ENCODE measurements at places on chromosomes 6 and 20.

GRCh38 chr6:93790981-93791380, 371.6 kb upstream of the EPHA7 start:
- DNase-seq: no peak

GRCh38 chr6:167647306-167647705, 179.4 kb upstream of the AFDN start:
- DNase-seq: peak; percentile 37

- DNase-seq: no peak
These were observed 105.7 kb upstream of the SNX9 start for GRCh38 chr6:157717340-157717748.

DNA sequence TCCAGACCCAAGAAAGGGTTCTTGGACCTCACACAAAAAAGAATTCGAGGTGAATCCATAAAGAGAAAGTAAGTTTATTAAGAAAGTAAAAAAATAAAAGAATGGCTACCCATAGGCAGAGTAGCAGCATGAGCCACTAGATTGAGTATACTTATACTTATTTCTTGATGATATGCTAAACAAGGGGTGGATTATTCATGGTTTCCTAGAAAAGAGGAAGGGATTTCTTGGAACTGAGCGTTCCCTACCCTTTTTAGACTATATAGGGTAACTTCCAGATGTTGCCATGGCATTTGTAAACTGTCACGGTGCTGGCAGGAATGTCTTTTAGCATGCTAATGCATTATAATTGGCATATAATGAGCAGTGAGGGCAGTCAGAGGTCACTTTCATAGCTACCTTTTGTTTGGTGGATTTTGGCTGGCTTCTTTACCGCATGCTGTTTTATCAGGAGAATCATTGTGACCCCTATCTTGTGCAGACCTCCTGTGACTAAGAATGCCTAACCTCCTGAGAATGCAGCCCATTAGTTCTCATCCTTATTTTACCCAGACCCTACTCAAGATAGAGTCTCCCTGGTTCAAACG, 44.3 kb downstream of the TENT5A start:
- DNase-seq: peak; percentile 62

DNA sequence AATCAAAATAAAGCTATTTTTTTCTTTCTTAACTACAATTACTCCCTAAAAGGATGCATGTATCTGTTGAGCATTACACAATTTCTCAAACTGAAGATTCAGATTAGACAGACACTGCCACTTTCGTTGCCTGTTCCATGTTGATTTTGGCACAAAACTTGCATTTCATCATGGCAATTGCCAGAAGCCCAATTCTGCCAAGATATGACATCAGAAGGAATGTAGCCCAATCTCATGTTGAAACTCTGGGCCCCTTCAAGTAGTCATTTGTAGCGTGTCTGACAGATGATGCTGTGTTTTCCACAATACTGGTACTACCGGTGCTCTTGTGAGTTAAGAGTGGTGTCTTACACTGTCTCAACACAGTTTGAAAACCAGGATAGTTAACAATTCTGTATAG, 705.4 kb downstream of the PTPRT start:
- DNase-seq: no peak

DNA sequence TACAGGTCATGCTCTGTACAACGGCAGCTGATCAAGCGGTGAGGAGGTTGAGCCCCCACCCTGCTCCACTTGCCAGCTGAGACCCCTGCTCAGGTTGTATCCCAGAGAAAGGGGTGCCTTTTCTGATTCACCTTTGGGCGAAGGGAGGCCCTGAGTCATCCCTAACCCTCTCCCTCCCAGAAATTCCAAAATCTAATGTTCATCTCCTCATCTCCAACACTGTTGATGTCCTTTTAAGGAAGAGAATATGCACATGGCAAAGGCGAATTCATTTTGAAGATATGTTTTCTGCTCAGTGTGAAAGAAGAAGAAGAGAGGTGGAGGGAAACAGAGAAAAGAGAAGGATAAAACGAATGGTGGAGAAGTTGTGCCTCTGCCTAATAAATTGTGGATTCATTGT, 120.5 kb downstream of the SCML4 start:
- peak; percentile 13 for DNase-seq

DNA sequence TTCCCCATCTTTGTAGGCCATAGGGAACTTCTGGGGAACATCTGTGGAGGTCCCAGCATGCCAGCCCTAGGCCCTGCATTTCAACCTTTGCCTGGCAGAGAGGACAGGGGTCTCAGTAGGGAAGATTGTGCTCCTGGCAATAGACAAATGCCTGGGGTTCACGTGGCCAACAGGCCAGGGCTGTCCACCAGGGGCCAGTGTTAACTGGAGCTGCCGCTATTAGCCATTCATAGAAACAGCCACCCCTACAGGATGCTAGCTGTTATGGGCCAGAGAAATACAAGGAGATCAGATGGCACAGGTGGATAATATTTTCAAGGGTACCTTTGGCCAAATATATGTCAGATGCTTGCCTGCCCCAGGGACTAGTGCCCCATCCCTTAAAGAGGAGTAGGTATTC, 932.9 kb downstream of the QKI start:
- DNase-seq: no peak

DNA sequence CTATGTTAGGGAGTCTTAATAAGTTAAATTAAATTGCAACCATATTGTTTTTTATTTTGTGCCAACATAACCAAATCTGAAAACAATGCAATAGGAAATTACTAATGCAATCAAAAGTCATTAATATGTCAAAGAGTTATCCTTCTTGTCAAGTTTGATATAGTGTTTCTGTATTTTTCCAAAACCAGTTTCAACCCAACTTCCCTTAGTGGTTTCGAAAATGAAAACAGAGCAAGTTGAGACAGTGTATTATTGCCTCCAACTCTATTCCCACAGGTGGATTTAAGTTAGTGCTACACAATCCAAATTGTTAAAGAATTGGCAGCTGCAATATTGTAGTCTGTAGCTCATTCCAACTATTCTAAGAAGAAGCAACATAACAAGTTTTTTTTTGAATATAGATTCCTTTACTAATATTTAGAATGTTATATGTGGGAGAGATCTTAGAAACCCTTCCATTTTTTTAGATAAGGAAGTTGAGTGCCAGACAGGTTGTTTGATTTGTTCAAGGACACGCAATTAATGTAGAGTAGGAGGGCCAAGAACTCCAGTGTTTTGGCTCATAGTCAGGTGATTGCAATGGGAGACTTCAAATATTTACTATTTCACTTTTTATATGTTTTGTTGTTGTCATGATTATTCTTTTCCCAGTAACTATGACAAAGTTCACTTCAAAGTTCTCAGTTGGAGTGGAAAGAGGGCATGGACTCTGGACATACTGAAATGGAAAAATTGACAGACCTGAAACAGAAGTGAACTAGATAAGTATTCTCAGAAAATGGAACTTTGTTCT, 282.4 kb upstream of the HSF2 start:
- no peak for DNase-seq

- no peak for DNase-seq
These were observed 79.4 kb downstream of the IRF4 start for GRCh38 chr6:470901-471448.

- peak; percentile 96 for DNase-seq
These were observed 127.8 kb upstream of the EEF1E1 start for GRCh38 chr6:8229915-8230756.

- DNase-seq: no peak
These were observed 339.6 kb downstream of the UTRN start for GRCh38 chr6:144624716-144625115.

DNA sequence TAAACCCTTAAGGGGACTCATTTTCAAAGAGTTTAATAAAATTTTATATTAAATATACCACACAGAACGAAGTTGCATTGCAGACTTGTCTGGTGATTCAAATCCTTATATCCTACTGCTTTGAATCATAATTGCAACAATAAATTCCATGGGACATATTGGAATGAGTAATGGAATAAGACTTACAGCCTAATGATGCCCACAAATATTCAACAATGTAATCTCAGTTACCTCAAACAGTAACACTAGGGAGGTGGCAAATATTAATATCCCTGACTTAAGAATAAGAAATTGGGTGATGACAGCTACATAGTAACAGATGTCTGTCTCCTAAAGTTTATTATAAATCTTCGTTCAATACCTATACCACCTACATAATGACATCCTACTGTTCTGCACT, 52.6 kb downstream of the BMP5 start:
- DNase-seq: no peak

DNA sequence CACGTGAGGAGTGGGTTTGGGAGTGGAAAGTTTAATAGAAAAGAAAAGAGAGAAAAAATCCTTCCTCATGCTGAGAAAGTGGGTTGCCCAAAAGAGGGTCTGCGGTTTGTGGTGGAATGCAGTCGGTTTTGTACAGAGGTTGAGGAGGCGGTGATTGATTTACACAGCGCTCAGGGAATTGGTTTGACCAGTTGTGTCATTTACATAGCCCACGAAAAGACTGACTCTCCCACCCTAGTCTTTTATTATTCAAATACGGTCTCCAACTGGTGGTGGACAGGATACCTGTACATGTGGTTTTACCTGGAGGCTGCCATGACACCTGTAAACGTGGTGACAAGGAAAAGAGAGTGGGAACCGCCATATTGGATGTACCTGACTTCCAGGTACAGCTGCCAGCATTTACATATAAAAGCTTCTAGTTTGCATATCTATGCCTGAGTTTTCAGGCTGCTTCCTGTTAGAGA, 42.1 kb downstream of the HLA-DPB1 start:
- peak; percentile 65 for DNase-seq

DNA sequence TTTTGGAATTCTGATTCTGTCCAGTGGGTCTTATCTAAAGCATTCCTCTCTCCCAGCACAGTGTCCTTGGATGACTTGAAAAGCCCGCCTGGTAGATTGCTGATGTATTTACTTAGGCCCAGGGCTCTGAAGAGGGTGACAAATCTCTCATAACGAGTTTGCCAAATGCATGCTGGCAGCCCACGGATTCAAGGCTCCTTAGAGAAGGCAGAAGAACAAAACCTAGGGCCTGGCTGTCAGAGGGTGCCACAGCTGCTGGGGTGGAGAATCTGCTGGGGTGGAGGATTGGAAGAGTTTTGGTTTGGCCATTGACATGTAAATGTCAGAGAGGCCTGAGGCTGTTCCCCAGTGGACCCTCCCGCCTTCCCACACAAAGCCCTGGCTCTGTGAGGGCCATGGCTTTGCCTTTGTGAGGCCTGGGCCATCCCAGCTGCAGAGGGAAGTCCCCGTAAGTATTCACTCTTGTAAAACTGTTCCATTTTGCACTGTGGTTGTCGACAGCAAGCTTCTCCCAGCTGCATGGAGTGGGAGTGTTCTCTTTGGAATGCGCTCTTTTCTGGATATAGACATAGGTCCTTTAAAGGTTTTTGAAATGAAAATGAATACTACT, 50.3 kb downstream of the ANKRD6 start:
- peak; percentile 86 for DNase-seq

DNA sequence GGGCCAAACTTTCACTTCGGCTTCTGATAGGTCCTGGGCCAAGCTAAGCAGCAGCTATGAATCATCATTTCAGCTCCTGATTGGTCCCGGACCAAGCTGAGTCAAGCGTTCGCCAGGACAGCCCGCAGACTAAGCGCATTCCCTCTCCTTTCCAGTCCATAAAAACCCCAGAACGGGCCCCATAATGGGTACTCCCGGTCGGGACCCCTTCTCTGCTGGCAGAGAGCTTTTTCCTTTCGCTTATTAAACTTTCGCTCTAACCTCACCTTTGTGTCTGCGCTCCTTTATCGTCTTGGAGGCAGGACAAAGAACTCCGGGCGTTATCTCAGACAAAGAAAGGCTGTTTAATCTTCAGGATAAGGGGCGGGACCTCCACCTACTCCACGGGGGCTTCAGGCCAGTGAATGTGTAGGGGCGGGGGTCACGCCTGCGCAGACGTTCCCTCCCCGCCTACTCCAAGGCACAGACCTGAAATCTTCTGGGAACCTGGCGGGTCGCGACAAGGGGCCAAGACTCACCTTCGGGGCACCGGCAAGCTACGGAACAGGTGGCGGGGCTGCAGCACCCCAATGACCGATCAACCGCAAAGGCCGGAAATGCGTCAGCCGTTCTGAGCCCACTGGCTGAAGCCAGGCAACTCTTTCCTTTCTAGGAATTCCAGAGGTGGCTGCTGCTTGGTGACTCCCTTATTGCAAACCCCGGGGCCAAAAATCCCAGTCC, at the start of gene ZSCAN31:
ZSCAN31 (minus strand) TSS at position 585 of the 720 bp plus-strand sequence. CDS start 6,465 bp downstream, outside the sequence.
- DNase-seq: peak; percentile 99

DNA sequence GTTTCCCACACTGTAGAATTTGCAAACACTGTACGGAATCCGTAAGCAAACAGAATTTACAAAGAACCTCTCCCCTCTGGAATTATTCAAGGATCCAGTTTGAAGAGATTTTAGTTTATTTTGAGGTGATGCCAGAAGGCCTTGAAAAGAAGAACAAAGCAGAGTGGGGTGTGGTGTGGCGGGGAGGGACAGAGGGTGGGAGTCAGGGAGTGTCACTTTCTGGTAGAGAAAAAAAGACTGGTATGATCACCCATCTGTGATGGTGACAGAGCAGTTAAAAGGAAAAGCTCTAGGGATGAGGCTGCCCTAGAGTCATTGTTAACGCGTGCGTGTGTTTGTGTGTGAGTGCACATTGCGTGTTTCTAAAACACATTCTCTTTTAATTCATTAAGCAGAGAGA, 97.0 kb upstream of the F13A1 start:
- no peak for DNase-seq

GRCh38 chr6:88760091-88760490, 203.3 kb downstream of the RNGTT start:
- DNase-seq: no peak

GRCh38 chr6:75499640-75500039, 6.0 kb upstream of the FILIP1 start:
- DNase-seq: no peak

DNA sequence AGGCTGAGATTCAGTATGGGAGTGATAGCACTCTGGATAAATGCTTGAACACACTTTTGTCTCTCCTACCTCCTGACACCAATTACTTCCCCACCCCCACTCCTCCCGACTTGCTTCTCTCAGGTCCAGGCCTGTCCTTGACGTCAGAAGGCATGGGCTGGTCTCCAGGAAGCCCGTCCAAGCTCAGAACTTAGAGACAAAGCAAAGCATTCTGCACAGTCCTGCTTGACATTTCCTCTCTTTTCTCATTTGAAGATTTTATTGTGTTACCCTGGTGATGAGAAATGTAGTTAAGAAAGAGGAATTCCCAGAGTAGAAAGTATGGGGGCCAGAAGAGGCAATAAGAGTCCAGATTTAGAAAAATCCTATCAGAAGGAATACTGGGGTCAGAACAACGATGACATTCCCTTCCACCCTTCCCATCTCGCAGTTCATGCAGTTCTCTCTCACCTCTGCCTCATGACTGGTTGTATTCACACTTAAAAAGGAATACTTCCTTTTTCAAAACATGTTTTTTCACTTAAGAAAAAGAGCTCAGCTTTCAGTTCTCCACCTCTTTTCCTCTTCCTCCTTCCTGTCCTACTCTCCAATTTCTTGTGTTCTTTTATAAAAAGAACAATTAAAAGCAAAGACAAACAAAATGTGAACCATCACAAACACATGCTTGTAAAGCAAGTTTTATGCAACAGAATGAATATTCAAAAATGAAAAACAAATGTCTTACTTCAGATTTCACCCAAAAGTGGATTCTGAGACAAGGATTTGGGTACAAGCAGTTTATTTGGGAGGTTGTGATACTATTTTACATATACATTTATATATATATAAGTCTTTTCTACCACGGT, 18.5 kb upstream of the FAM184A start:
- peak; percentile 56 for DNase-seq

- peak; percentile 44 for DNase-seq
These were observed 113.0 kb downstream of the ERMARD start for GRCh38 chr6:169864148-169865020.

- DNase-seq: no peak
These were observed 2.4 kb downstream of the COL11A2 start for GRCh38 chr6:33189625-33190448.
